Lung (tissue), 17 donors: ENCODE measurements at places on chromosomes 3 and 15.

DNA sequence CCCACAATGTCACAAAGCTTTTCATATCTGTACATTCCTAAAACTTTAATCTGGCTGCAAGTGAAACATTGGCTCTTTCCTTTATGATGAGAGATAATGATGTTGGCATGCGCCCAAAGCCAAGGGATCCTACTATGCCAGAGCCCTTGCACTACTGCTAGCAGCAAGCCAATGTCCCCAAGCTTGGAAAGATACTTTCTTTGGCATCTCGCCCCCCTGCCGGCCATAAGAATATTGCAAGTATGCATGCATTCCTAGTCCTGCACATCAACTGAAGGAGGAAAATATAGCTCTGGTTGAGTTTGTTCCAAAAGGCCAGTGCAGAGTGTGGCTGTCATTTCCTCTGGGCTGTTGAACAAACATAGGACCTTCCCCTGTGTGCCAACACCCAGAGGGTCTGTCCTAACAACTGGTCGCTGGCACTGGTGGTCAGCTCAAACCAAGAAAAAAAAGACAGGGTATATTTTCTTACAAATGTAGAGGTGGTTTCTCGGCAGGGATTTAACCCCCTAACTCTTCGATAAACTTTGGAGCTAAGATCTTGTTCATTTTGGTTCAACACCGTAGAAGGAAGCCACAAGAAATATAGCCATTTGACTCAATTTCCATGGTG is 120.9 kb upstream of the ZBED2 start:
- peak; percentile 69 for DNase-seq

DNA sequence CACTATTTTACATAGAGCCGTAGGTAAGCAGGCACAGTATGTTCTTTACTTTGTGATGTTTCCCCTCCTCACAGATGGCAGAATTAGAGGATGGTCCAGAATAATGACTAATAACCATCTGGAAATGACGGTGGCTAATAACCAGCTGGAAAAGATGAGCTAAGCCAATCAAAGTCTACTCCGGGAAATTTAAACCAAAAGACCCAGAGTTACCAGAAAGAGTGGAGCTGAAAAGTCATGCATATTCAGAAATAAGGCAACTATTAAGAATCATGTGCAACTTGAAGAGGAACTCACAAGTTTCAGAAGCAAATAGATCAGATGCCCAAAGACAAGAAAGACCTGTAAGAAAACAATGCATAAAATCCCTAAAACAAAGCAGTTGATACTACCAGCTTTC is 33.6 kb downstream of the DMXL2 start:
- no peak for DNase-seq

DNA sequence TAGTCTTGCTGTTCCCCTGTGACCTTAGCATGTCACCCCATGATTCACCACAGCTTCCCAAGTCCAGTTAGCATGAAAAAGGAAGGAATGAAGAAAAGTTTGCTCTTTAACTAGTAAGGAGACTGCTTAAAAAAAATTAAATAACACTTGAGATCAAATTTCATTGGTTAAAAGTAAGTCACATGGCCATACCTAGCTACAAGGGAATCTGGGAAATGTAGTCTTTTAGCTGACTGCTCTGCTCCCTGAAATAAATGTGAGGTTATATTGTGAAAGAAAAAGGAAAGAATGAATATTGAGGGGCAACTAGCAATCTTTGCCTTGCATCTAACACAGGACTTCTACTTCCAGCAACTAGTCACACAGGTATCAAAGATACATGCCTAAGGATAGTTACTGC is 84.7 kb upstream of the LRRN1 start:
- DNase-seq, result no peak

- DNase-seq, result no peak
Measured at GRCh38 chr3:156033428-156033827, 87.0 kb upstream of the KCNAB1 start.

- peak; percentile 66 for DNase-seq
Measured at GRCh38 chr3:114068336-114068735, 11.8 kb downstream of the QTRT2 start.

DNA sequence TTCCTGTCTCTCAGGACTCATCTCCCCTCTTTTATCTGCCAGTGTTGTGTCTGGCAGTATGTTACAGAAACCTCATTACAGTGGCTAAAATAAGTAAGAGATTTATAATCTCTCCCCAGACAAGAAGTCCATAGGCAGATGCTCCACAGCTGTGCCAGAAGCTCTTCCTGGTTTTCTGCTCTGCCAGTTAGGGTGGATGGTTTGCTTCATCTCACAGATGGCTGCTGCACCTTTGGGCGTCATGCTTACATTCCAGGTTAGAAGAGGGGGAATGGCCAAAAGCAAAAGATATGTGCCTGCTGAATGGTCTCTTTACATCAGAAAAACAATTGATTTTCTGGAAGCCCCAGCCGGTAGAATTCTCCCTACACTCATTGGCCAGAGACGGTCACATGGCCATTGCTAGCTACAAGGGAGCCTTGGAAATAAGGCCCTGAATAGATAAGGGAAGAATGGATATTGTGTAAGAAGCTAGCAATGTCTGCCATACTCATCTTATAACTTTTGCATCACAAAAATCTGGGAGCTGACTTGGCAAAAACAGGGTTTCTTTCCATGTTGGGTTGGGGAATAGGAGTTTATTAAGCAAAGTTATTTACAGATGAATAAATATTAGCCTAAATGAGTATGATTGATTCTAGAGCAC is 91.1 kb downstream of the PDCD6IP start:
- DNase-seq, result peak; percentile 27

- DNase-seq, result no peak
Measured at GRCh38 chr3:45548681-45549075, 45.9 kb upstream of the LIMD1 start.

GRCh38 chr3:146523531-146523930 is 20.9 kb downstream of the PLSCR1 start:
- DNase-seq, result no peak

- no peak for DNase-seq
Measured at GRCh38 chr15:79004336-79004735, 59.5 kb upstream of the CTSH start.

DNA sequence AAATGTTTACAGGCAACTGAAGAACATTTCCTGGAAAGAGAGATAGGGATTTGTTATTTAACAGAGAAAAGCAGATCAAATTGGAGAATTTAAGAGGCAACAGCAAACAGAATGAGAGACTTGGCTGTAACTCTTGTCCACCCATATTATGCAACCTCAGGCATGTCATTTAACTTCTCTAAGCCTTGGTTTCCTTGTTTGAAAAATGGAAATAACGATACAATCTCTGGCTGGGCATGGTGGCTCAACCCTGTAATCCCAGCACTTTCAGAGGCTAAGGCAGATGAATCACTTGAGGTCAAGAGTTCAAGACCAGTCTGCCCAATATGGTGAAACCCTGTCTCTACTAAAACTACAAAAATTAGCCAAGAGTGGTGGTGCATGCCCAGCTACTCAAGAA is 23.7 kb downstream of the ARRDC4 start:
- no peak for DNase-seq

GRCh38 chr3:113531826-113532697 is at the start of gene SIDT1:
TSS of gene SIDT1 (plus strand) at chr3:113532555. CDS start at chr3:113533022, 467 bp downstream.
- peak; percentile 43 for DNase-seq

- DNase-seq, result no peak
Measured at GRCh38 chr3:168001244-168001643, 94.5 kb downstream of the GOLIM4 start.

- DNase-seq, result no peak
Measured at GRCh38 chr3:82048711-82049110, 287.3 kb upstream of the GBE1 start.

GRCh38 chr3:169148448-169149348 is 514.8 kb downstream of the MECOM start:
- DNase-seq, result peak; percentile 52

DNA sequence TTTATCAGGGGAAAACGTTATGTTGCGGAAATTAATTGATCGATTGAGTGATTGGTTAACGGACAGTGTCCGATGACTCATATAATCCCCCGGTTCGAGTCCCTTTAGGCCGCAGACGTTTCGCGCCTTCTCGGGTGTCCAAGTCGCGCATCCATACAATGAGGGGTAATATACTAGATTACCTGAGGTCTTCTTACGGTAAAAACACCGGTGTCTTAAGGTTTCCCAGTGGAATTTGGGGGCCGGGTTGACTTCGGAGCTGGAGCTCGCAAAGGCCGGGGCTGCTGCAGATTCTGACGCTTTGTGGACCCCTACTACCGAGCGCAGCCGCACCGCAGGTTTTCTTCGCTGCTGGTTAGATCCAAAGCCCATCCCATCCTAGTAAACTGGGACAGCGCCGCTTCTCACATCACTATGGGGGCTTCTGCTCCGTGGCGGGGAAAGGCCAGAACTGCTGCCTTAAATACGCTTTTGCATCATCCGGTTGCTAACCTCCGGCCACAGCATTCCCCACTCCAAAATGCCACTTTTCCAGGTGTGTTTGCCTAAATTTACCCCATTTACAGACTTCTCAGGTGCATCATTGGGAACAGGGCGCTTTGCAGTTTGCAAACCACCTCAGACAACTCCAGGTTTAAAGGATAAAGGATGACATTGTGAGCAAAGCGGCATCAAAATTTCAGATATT is 858 bp upstream of the SACM1L start:
- DNase-seq, result peak; percentile 76

DNA sequence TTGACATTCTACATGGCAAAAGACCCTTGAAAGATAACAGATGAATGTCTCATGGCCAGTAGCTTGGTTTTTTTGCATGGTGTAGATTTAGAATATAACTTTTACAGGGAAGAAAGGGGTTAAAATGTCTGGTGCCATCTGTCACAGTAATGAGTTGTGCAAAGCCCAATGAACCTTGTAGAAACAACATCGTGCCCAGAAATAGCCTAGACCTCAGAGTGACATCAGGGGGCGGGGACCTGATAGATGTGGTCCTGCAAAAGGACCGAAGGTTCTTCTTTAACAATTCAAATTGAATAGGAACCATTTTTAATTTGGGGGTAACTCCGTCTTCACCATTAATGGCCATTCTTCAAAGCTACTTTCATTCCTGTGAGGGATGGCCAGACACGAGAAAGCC is 254.1 kb upstream of the CTDSPL start:
- DNase-seq, result no peak

- peak; percentile 41 for DNase-seq
Measured at GRCh38 chr3:142650001-142650693, 54.0 kb downstream of the PLS1 start.

DNA sequence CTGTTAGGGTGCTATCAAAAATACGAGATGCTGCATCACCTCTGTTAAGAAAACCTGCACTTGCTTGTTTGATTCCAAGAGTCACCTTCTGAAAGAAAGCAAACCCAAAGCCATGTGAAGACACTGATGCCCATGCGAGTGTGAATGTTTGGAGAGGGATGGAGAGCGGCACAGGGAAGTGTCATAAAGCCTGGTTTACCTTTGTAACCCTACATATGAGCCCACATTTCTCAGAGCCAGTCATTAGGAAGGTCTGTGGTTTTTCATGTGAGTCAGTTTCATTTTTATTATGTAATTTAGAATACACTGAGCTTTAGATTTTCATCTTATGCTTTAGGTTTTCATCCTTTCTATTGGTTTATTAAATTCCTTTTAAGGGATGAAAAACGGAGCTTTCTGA is 896.8 kb downstream of the ROBO1 start:
- DNase-seq, result no peak

DNA sequence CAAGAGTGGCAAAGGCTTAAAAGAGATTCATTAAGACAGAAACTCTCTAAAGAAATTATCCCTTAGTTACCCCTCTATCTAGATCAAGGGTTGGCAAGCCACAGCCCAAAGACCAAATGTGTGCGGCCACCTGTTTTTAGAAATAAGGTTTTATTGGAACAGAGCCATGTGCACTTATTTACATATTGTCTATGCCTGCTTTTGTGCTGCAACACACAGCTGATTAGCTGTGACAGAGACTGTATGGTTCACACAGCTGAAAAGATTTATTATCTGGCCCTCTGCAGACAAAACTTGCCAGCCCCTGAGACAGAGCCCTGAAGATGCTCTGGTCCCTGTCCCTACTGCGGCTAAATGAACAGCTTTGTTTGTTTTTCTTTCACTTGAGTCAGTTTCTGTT is 88.1 kb downstream of the ADAMTS9 start:
- DNase-seq, result no peak
